Heart left ventricle (tissue), 16 donors: ENCODE measurements at places on chromosomes 11 and 22. TPM values are rescaled to one million over a fixed set of nuclear protein-coding genes. Genes with fewer than 3 reads are reported as not detected.

- no peaks in the 10 kb centered on the region for H3K27me3 ChIP-seq
- no peak overlapping the region for H3K27ac ChIP-seq
- no peak for DNase-seq
- H3K36me3 ChIP-seq = no peaks in the 10 kb centered on the region
- H3K4me1 ChIP-seq = peaks cover 68% of the 10 kb centered on the region
- H3K4me3 ChIP-seq = no peak overlapping the region
Observed at GRCh38 chr11:126352934-126353801, 2.3 kb upstream of the ST3GAL4 start.

GRCh38 chr11:27795955-27796861 is 96.0 kb upstream of the BDNF start:
- H3K36me3 ChIP-seq = no peaks in the 10 kb centered on the region
- no peaks in the 10 kb centered on the region for H3K27me3 ChIP-seq
- H3K27ac ChIP-seq = no peak overlapping the region
- no peaks in the 10 kb centered on the region for H3K4me1 ChIP-seq
- DNase-seq = no peak

EXPH5 gene
- total RNA-seq = 3.0 TPM

- no peak for DNase-seq
- no peak overlapping the region for H3K4me3 ChIP-seq
- H3K27ac ChIP-seq = no peak overlapping the region
- H3K4me1 ChIP-seq = no peaks in the 10 kb centered on the region
- H3K36me3 ChIP-seq = no peaks in the 10 kb centered on the region
Observed at GRCh38 chr11:69624293-69624692, 16.7 kb upstream of the CCND1 start.

GRCh38 chr11:60919956-60920355 is 4.3 kb upstream of the TMEM132A start:
- H3K4me1 ChIP-seq = peaks cover 59% of the 10 kb centered on the region
- no peak overlapping the region for H3K27ac ChIP-seq
- H3K36me3 ChIP-seq = peaks cover 35% of the 10 kb centered on the region
- H3K4me3 ChIP-seq = no peak overlapping the region
